Muscle of back (tissue), 13 donors: ENCODE measurements at places on chromosomes 1 and 21.

- no peak for DNase-seq
Observed at GRCh38 chr1:29243023-29243870, 6.9 kb downstream of the PTPRU start.

- no peak for DNase-seq
Observed at GRCh38 chr1:54750596-54750995, 13.7 kb downstream of the PARS2 start.

DNA sequence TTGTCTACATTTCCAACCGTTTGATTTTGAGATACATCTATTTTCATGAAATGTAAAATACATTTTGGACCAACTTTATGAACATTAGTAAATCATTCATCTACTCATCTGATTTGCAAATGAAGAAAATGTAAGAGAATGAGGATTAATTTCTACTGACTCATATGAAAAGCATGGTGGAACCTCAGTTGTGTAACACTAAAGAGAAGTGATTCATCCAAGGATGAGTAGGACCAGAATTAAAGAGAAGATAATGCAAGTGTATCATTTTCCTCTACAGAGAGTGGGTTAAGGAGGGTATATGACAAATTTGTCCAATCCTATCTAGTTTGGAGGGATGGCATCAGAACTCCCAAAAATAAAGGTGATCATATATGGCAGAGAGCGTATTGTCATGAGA, 1967.6 kb downstream of the MRPL39 start:
- no peak for DNase-seq

DNA sequence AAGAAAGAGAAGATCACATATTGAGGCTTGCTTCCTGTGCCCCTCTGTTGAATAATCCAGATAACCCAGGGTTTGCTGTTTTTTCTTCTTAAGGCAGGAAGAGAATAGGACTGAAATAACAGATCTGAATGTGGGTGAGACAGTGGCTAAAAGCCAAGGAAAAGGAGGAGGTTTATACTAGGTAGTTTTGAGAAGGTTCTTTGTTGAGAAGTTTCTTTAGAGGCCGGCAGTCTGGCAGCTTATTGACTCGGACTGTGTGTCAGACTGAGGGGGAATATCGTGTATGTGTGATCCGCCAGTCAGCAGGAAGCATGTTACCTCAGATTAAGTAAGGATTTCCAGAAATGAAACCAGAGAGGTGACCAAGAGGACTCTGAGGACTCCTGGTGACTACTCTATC, 119.8 kb downstream of the PLA2G4A start:
- no peak for DNase-seq

- no peak for DNase-seq
Observed at GRCh38 chr1:222223010-222223409, 324.9 kb downstream of the HHIPL2 start.

DNA sequence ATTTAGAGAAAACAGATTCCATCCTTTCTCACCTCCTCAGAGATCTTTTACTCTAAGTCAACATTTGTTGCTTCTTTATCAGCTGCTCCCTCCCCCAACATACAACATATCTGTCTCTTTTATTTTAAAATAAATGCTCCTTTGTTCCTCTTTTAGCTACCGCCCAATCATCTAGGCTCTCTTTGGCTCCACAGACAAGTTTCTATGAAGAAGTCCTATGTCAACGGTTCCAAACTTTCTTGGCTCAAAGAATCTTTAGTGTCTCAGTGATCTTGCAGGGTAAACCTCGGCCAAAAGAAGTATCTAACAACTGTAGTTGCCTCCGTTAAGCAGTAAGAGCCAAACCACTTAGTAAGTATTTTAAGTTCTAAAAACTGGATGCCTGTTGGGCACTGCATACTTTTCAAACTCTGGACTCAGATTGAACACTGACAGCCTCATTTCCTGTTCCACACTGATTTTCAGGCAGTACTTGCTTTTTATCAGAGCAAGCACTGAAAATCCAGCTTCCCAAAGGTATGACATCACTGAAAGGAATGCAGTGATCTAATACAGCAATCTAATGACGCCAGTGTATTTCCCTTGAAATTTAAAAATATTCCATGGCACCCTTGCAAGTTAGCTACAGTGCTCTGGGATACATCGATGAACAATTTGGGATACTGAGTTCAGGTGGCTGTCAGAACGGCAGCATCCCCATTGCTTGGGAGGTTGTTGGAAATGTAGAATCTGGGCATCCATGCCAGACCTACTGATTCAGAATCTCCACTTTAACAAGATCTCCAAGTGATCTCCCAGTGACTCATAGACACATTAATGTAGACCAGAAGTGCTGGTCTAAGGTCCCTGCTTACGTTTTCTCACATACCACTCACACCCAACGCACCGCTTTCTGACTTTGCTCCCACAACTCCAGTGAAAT, 26.8 kb downstream of the EGLN1 start:
- peak; percentile 89 for DNase-seq

- DNase-seq, result peak; percentile 41
Observed at GRCh38 chr1:22976461-22977243, 4.0 kb upstream of the LACTBL1 start.

DNA sequence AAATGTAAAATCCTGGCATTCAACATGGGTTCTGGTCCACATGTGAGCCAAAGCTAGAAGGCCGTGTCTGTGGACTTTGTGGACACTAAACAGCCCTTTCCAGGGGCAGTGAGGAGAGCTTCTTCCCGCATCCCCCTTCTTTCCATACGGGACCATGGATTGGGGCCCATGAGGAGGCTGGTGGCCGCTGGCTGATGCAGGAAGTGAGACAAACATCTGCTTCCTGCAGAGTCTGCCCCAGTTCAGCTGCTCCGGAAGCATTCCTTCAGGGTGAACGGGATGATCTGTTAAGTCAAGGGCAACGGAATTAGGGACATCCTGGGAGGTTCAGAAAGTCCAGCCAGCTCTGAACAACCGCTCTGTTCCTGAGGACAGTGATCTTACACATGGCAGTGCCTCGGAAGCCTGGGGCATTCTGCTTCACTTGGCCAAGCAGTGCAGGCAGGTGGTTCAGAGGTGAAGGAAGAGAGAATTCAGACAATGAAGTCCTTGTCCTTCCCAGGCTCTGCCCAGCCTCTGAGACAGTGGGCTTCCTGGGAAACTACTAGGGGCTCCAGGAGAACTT, 1.5 kb downstream of the CA6 start:
- no peak for DNase-seq

DNA sequence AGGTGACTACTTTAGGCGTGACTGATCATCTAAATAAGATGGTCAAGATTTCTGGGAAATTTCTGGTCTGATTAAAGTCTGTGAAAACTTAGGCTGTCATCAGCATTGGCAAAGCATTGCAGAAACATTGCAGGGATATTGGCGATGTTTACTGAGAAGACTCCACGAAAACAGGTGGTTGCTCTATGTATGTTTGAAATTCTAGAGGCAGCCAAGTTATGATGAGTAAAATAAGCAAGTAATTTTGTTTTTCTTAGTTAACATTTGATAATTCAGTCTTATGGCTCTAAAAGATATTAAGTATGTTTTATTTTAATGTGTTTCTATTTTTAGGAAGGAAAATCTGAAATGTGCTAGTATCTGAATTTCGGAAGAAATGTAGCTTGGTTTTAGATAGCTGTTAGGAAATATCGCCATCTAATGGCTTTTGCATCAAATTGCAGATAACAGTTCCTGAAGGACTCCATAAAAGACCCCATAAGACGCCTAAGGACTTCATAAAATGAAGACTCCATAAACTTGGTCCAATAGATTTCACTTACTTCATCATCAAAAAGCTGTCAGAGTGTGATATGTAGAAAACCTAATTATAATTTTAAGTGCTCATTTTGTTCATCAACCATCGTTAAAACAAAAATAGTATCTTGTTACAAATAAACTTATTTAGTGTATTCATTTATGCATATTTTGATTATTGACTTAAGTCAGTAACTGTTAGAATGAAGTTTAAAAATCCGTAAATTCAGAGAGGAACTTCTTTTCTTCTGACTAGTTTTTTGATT, 344.6 kb downstream of the RYR2 start:
- no peak for DNase-seq

- no peak for DNase-seq
Observed at GRCh38 chr1:199220031-199220430, 581.2 kb downstream of the PTPRC start.

DNA sequence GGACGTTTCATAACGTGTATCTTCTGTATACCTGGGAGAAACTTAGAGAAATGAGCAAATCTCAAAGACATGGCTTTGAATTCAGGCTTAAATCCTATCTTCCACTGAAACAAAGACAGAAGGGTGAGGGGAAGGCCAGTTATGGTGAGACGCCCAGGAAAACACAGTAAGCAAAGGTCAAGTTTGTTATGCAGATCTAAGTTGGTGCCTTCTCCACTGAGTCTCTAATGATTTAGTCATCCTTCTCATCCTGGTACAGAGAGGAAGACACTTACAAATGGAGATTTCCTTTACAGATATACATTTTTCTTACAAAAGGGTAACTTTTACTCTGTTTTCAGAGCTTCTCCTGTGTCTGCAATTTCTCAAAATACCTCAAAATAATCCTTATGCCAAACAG, 64.4 kb downstream of the MAP3K7CL start:
- DNase-seq, result no peak

DNA sequence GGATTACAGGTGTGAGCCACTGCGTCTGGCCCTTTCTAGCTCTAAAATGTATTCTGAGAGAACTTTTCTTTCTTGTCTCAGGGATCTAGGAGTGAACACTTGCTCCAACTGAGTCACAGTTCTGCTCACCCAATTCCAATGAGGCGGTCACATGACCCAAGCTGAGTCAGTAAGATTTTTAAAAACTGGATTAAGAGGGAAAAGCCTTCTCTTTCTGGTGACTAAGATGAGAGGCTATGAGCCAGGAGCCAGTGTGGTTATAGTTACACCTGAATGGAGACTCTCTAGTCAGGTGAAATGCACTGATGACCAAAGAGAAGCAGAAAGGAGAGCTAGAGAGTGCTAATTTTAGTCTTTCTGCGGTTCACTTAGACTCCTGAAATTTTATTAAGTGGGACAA, 9.5 kb upstream of the DEPDC1 start:
- no peak for DNase-seq
